ENCODE measurements at places on chromosomes 7 and 10.
A peak's percentile ranks its signal among the peaks of the same experiment; 100 is the strongest.

- DNase-seq: no peak
Observed at GRCh38 chr7:90759710-90760109, 163.6 kb downstream of the CDK14 start.

GRCh38 chr10:122515588-122516231 lies 44.8 kb upstream of the DMBT1 start:
- no peak for DNase-seq

DNA sequence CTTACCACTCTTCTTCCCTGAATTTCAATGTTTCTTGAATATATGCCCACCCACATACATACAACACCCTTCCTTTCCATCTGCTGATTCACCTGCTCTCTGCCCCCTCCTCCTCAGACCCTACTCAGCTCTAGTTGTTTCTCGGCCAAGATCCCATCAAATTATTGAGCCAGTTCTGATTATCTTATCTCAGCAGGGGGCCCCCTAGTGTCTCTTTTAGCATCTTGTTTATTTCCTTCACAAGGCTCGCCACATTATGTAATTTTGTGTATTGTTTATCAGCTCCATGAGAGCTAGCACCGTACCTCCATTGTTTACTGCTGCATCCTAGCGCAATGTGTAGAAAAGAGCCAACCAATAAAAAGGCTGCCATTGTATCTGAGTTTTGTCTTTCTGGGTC lies 71.9 kb downstream of the FAM13C start:
- no peak for DNase-seq

DNA sequence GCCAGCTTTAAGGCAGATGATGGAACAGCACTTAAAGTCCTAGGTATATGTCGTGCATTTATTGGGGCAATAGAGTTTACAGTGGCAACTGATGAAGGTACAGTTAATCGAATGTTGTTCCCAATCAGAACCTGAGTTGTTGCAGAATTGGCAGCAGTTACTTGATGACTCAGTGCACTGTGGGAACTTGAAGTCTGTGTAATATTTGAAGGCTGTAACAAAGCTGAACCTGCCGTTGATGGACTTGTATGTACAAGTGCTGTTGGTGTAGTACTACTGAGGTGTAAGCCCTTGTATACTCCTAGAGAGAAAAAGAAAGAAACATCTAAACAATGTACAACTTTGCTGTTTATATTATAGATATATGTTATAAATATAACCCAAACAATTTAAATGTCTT lies 75.3 kb downstream of the EPC1 start:
- DNase-seq: no peak

GRCh38 chr7:117659531-117660011 lies 179.7 kb downstream of the CFTR start:
- DNase-seq: no peak

DNA sequence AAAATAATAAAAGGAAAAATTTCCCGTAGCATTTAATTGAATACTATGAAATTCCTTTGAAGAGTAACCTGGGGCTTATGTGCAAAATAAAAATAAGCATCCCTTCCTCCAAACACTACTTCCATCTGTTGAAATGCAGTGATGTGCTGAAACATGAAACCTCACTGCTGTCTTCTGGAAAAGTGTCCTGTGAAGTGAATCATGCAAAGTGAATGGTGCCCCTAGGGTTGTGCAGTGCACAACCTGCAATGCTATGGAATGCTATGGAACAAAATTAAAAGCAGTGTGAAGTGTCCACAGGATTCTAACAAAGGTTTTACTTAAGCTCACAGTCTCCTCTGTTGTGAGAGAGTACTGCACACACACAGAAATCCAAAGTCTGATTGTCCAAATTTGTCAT lies 480.9 kb downstream of the ETV1 start:
- no peak for DNase-seq

- no peak for DNase-seq
Observed at GRCh38 chr7:26696161-26696560, 168.2 kb downstream of the SKAP2 start.

DNA sequence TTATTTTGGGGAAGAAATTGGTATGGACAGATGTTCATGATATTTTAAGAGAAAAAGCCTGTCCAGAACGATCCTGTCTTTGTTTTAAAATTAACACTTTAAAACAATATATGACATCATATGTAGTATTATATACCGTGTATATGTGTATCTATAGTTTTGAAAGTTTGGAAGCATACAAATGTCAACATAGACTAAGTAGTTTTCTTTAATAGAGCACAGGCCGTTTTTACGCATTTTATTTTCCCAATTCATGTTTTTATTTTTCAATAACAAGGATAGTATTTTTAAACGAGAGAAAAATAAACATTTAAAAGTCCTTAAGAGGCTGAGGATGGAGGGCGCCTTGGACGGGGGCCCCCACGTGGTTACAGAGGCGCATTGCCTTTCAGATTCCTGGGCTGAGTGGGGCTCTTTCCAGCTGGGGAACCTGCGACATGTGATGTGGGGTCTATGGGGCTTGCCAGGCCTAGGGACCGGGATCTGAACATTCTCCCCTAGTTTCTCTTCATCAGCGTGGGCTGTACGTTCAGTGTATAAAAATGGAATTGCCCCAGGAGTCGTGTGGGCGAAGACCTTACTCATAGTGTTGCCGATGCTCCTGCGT lies 127.8 kb upstream of the ZNF746 start:
- peak; percentile 85 for DNase-seq

DNA sequence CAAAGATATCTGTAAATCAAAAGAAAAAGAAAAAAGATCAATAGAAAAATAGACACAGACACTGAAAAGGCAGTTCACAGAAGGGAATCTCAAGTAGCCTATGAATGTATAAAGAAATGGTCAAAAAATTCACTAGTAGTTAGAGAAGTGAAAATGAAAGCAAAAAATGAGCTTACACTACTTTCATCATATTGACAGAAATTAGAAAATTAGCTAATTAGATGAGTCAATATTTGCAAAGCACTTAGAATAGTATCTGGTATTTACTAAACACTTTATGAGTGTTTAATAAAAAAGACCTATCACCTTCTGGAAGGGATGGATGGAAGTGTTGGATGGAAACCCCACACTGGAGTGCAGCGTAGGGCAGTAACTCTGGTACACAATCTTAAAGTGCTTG lies 1.7 kb upstream of the CFAP58 start:
- no peak for DNase-seq

DNA sequence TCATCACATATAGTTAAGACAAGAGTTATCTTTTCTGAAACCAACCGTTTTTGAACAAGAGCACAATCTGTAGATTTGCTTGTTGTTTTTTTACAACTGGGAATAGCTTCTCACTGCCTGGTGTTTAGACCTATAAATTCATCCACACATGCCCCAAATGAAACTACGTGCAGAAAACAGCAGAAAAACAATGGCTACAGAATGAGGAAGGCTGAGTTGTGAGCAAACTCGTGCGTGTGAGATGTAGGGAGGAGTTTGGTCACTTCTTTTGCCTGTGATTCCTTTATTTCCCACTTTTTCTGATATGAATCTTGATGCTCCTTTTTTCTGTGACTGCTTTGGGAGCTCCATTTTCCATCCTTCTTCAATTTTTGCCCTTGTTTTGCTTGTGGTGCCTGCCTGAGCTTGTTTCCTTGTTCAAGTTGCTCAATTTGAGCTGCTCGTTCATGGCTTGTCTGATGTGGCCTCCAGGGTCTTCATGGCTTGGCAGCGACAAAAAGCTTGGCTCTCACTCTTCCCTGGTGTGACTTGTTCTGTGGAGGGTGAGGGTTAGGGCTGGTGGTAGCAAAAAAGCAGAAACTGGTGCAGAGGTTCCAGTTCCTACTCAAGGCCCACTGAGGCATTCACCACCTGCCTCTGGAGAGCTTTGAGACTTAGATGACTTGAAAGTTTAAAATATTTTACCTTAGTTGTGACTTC lies 76.9 kb downstream of the ZNF365 start:
- no peak for DNase-seq

- DNase-seq: no peak
Observed at GRCh38 chr10:14601326-14601725, 173.4 kb downstream of the FAM107B start.

DNA sequence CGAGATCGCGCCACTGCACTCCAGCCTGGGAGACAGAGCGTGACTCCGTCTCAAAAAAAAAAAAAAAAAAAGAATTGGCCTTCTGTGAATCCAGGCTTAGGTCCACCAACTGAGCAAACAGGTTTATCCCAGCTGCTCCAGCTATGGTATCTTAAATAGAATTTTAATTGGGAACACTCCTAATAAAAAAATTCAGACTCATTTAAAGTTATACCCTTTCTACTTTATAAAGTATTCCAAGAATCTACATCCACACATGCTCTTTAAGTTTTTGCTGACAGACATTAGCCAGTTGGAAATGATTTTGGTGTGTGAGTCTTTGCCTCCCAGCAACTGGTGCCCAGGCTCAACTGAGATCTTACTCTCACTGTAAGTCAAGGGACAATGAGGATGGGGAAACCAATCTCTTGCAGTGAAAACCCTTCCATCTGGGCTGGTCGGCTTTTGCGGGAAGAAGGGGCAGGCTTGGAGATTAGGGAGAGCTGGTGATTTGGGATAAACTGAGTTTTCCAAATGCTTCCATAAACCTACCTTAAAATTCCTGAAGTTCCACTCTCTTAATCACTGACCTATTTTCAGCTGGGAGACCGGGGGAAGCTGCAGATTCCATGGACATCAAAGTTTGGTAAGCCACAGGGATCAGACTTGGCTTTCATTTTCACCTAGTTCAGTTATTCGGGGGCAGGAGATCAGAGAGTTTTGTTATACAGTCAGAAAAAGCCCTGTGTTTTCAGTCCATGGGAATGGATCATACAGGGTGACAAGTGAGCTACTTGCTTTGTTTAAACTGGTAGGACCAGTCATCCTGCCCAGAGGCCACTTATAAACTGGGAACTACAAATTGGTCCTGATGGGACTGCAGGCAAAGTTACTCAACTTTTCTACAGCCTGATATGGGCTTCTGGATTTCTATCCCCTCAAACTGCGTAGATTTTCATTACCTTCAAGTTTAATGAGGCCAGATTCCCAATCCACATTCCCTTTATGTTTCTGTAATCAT lies 89.3 kb upstream of the ZNF746 start:
- DNase-seq: no peak

- DNase-seq: no peak
Observed at GRCh38 chr7:45709168-45710042, 135.2 kb downstream of the ADCY1 start.

- no peak for DNase-seq
Observed at GRCh38 chr10:35415505-35415904, 79.2 kb downstream of the CCNY start.

DNA sequence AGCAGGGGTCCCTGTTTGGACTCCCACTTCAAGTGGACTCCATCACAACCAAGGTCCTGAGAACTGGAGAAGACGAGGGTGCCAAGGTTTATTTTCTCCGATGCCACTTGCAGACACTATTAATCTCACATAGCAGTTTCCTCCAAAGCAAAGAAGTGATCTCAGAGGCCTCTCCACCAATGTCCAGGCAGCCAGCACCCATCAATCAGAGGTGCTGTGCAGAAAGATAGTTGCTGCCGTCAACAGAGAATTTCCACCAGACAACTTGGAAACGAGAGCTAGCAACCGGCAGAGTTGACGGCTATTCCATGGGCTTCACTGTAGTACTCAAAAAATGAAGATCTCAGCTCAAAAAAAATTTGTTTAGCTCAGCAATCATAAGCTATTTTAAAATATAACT lies 438.6 kb upstream of the PFKP start:
- no peak for DNase-seq

DNA sequence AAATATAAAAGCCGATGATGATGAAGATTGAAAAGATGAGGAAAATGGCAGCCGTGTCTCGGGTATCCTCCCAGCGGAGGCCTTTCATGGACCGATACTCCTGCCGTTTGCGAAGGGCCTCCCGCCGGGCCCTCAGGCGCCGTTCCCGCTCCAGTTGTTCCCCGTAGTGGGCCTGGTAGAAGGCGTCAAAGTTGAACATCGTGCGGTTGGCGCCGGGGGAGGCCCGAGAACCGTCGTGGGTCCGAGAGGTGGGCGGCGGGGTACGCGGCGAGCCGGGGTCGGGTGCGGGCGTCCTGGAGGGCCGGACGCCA lies 553 bp downstream of the DNAJC30 start:
- peak; percentile 73 for DNase-seq

DNA sequence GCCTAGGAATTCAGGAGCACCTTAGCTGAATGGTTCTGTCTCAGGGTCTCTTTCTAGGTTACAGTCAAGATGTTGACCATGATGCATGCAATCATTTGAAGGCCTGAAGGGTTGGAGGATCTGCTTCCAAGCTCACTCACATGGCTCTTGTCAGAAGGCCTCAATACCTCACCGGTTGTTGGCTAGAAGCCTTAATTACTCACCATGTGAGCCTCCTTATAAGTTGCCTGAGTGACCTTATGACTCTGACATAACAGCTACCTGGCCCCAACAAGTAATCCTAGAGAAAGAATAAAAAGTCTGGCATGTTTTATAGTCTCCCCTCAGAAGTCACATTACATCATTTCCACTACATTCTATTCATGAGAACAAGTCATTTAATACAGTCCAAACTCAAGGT lies 3.4 kb upstream of the C1GALT1 start:
- DNase-seq: no peak

GRCh38 chr10:3427347-3427746 lies 254.8 kb upstream of the PITRM1 start:
- no peak for DNase-seq

DNA sequence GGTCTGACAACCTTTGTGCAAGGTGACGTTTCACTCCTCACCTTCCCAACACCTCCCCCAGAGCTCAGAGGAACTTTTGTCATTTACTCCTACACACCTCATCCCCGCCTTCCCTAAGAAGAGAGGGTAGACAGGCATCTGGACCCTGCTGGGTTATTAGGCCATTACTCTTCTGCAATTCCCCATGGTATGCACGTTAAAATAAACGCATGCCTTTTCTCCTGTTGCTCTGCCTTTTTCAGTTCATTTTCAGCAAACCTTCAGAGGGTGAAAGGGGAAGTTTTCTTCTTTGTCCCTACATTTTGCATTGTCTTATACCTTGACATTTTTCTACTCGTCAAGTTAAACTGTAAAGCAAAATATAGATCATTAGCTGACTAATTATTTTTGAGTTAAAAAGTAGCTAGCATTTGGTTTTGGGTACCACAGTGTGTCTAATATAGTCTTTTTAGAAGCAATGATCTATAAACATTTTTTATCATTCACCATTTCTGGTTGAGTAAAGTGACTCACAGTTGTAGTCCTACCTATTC lies 10.5 kb upstream of the EDRF1 start:
- peak; percentile 18 for DNase-seq

DNA sequence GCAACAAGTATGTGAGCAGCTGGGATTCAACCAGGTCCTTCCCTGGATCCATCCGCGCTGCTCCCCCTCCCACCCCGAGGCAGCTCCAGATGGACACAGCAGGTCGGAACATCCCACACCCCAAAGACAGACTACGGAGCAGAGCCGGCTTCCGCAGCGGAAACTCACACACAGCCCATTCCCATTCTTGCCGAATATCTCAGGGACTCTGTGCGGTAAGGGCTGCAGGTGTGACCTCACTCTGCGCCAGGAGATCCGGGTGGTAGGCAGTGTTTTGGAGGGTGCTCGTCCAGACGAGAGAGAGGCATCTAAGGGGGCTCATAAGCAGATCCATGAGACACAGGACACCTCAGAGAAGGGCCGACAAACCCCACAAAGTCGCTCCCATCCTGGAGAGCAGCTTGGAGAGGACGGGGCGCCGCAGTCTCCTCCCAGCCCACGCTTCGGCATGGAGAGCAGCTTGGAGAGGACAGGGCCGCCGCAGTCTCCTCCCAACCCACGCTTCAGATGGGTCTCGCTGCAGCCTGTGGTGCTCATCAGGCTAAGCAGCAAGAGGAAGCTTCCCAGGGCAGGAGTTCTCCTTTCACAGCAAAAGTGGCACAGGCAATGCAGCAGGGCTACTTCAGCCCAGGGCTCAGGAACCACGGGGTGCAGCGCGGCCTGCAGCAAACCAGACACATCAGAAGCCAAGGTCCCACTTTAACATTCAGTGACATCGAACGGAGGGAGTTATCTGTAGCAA lies 179.9 kb downstream of the DIP2C start:
- no peak for DNase-seq

- no peak for DNase-seq
Observed at GRCh38 chr10:124918906-124919305, 23.0 kb upstream of the ZRANB1 start.

Measured in H7 (cell line).